Lung (tissue), 17 donors: ENCODE measurements at places on chromosomes 16 and 17. TPM values are rescaled to one million over a fixed set of nuclear protein-coding genes. Genes with fewer than 3 reads are reported as not detected.

DNA sequence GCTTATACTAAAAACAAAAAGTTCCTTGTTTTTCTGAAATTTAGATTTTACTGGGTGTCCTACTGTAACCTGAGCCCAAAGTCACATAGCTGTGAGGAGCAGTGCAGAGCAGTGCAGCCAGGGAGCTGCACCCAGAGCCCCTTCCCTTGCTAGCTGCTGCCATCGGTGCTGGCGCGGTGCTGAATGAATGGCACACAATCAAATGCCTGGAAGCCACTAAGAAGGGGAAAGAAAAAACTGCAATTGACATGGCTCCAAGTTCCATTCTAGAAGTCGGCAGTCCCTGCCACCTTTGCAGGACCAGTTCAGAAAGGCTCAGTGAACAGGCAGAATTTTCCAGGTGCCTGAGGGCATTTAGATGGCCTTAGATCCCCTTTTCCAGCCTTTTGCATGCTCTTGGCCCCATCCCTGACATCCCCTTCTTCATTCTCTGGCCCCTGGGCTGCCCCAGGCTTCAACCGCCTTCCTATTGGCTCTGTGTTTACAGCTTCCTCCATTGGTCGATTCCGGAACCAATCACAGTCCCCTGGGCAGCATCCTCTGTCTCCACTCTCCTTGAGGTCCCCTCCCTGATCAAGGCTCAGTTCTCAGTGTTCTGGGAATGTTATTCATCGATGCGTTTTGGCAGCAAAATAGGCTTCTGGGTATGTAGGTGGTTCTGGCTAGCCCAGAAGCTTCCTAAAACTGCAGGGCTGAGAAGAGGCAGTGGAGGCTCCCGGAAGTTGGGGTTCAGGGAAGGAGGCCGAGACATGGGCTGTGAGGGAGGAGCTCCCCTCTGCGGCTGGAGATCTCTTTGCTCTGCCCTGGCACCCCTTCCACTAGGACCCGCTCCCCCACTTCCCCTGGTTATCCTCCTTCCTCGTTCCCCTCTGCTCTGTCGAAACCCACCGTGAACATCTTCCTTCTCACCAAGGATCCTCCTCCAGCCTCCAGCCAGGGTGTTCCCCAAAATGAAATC, 37.9 kb downstream of the ATP2C2 start:
- no peak for DNase-seq

DNA sequence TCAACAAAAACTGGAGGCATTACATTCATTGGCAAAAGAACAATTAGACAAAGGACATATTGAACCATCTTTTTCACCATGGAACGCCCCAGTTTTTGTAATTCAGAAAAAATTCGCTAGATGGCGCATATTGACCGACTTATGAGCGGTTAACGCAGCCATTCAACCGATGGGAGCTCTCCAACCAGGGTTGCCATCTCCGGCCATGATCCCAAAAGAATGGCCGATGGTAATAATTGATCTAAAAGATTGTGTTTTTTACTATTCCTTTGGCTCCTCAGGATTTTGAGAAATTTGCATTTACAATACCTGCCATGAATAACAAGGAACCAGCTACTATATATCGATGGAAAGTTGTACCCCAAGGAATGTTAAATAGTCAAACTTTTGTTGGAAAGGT, 21.4 kb downstream of the ALOX15B start:
- DNase-seq = peak; percentile 74

- no peak for DNase-seq
These were observed 1.5 kb downstream of the ABCC1 start for GRCh38 chr16:15950869-15951268.

DNA sequence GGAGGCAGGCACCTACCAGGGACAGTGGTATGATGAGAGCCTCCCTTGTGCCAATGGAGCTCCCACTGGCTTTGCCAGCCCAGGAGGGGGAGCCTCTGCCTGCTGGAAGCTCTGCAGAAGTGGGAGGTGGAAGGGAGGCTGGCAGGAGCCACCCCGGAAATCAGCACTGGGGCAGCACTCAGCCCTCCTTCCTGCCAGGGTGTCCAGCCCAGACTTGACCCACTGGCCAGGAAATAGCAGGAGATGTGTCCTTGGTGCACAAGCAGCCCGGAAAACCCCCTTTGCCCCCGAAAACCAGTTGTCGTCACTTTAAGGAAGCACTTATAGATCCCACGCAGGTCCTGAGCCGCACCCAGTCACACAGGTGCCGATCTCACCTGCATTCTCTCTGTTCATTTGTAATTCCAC, 49.3 kb upstream of the CACNG4 start:
- DNase-seq = peak; percentile 19

The NDUFAB1 gene
- 83.7 TPM for total RNA-seq

The CCL5 gene
- total RNA-seq = 6.8 TPM

The TPSG1 gene
- 2.9 TPM for total RNA-seq
